HTR-8/SVneo (cell line): ENCODE measurements at places on chromosomes 5 and 9.

DNA sequence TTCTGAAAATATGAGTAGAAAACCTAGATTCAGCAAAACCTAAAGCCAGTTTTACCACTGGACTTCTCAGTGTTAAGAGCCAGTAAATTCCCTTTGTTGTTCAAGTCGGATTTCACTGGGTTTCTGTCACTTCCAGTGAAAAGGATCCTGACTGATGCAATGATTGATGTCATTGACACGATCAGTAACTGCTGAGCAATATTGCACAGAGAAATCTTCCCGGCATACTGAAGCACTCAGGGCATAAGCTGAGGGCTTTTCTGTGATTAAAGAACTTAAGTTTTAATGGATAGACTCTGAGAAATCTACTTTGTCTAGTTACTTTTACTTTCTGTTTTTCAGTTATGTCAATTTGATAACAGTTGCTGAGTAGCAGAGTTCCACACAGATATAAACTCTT is 61.9 kb downstream of the DENND1A start:
- no peak for DNase-seq

GRCh38 chr9:128208946-128209669 is 5.9 kb downstream of the DNM1 start:
- DNase-seq, result no peak

- no peak for DNase-seq
Observed at GRCh38 chr5:123033157-123033671, 3.3 kb downstream of the PPIC start.

- DNase-seq, result peak; percentile 13
Observed at GRCh38 chr5:164119806-164120447, 614.5 kb downstream of the MAT2B start.

DNA sequence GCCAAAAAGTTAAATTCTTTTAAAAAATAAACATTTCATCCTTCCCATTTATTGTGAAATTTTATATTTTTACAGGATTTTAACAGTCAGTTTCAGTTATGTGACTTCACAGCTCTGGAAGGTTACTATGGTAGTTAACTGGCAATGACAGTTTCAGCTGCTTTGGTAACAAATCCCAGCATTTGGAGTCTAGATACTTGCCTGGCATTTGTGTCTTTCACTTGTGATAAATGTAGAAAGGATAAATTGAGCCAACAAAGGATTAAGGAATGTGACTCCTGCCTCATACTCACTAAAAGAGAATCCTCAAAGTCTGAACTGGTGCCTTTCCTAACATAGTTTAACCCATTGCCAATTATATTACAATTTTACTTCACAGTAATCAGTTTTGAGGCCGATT is 315.5 kb downstream of the FER start:
- DNase-seq, result no peak

DNA sequence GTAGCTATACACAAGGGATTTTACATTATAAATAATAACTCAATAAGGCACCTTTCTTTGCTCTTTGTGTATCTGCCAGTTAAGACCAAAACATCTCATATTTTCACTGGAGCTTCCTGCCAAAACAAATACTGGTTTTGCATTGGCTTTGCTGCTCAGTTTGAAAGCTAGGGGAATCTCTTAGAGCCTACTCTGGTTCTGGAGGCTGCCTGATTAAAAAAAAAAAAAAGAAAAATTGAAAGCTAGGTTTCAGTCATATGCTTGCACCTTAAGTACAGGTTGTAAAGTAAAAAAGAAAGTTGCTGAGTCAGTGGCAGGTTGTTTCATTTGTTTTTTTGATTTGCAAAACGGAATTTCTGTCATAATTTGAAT is 2.3 kb downstream of the DENND4C start:
- DNase-seq, result no peak

- no peak for DNase-seq
Observed at GRCh38 chr9:112447283-112447761, 39.3 kb upstream of the KIAA1958 start.

DNA sequence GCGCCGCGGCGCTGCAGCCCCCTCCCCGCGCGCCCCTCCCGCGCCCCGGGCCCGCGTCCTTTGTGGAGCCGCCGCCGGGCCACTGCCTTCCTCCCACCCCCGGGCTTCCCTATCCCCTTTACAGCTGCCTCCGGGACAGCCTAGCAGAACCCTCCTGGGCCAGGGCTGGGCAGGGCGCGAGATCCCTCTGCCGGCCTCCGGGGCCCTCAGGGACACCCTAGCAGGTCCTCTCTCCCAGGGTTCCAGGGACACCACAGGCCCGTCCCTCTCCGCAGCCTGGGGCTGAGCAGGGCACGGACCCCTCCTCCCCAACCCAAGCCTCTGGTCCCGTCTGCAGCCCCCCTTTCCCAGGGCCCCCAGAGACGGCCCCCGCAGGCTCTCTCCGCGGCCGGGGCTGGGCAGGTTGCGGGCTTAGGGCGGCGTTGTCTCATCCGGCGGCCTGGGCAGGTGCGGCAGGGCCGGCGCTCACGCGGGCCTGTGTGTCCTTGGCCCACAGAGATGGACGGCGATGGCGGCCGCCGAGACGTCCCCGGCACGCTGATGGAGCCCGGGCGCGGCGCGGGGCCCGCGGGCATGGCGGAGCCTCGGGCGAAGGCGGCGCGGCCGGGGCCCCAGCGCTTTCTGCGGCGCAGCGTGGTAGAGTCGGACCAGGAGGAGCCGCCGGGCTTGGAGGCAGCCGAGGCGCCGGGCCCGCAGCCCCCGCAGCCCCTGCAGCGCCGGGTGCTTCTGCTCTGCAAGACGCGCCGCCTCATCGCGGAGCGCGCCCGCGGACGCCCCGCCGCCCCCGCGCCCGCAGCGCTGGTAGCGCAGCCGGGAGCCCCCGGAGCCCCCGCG is 710 bp downstream of the WNK2 start:
- DNase-seq, result no peak

- DNase-seq, result peak; percentile 19
Observed at GRCh38 chr5:168747987-168748777, 169.0 kb upstream of the PANK3 start.
